ENCODE measurements at places on chromosomes 2 and 18.

GRCh38 chr2:199485732-199486335 is 28.1 kb upstream of the SATB2 start:
- no peak overlapping the region for H3K4me3 ChIP-seq
- peak; percentile 82 for DNase-seq
- H3K36me3 ChIP-seq = no peaks in the 10 kb centered on the region
- H3K27me3 ChIP-seq = peaks cover 4% of the 10 kb centered on the region

DNA sequence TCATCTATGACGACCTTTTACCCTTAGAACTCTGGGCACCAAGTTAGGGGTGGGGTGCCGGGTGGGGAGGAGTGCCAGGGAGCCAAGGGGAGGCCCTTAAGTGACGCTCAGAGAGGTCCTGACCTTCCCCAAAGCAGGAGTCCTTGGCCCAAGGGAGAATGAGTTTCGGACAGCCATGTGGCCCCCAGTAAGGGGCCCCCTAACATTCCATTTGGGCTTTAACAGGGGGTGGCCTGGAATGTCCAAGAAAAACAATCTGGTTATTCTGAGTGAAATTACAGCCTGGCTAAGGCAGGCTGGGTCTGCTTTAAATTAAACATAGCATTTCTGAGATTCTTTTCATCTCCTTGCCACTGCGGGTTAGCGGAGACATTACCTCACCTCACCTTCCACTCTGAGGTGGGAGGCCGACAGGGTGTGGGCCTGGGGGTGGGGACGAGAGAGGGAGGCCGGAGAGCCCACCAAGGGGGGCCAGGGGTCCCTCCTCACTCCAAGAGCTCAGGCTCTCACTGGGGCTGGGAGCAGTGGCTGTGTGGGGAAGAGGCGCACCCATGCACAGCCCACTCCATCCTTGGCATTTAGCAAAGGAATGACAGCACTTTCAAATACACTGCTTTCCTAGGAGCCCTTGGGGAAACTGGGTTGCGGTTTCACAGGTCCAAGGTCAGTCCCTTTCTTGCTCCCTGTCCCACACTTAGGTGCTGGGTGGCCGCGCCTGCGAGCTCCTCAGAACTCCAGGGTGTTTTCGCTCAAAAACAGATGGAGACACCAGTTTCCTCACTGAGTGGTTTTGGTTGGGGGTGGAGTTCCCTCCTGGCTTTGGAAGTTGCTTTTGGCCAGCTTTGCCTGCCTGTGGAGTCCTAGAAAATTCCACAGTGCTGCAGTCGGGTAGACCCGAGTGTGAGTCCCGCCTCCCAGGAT is 107.4 kb downstream of the POLR1A start:
- H3K4me1 ChIP-seq = peaks cover 37% of the 10 kb centered on the region
- DNase-seq = peak; percentile 24
- H3K4me3 ChIP-seq = no peak overlapping the region
- no peaks in the 10 kb centered on the region for H3K36me3 ChIP-seq
- no peaks in the 10 kb centered on the region for H3K27me3 ChIP-seq

DNA sequence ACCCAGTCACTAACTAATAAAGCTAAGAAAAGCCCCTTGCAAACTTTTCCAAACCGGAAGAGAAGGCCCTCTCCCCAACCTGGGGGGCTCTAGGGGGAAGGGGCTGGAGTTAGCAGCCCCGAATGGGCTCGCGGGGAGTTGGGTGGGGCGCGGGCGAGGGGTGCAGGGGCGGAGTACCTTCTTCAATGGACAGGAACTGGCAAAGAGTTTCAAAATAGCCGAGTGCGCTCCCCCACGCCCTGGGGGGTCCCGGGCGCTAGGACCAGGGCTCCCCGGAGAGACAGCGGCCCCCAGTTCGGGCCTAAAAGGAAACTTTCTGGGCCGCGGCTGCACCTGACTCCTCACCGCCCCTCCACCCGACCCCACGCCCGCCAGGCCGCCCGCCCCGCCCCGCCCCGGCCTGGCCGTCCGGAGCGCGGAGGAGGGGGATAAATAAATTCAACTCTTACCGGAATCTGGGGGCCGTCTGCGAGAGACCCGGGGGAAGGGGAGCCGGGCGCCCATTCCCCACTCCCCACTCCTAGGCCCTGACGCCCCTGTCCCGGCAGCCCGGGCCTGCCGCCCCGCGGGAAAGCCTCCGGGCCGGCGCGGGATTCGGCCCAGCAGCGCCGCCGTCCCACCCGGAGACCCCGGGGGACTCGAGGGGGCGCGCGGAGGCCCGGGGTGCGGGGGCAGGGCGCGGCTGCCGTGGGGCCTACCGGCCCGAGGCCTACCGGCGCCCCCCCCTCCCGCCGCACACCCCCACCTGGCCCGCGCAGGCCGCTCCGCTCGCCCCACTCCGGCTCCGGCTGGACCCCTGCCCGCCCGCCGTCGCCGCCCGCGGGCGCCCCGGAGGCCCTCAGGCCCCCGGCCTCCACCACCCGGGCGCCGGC is 868 bp downstream of the INO80D start:
- H3K4me1 ChIP-seq = no peaks in the 10 kb centered on the region
- H3K4me3 ChIP-seq = peak overlapping the region; percentile 86
- peak overlapping the region; percentile 99 for H3K27ac ChIP-seq

- H3K4me3 ChIP-seq = no peak overlapping the region
- no peaks in the 10 kb centered on the region for H3K36me3 ChIP-seq
- peaks cover 7% of the 10 kb centered on the region for H3K4me1 ChIP-seq
- H3K27ac ChIP-seq = no peak overlapping the region
- no peak for DNase-seq
These were observed 62.8 kb upstream of the DTNA start for GRCh38 chr18:34647251-34647650.

DNA sequence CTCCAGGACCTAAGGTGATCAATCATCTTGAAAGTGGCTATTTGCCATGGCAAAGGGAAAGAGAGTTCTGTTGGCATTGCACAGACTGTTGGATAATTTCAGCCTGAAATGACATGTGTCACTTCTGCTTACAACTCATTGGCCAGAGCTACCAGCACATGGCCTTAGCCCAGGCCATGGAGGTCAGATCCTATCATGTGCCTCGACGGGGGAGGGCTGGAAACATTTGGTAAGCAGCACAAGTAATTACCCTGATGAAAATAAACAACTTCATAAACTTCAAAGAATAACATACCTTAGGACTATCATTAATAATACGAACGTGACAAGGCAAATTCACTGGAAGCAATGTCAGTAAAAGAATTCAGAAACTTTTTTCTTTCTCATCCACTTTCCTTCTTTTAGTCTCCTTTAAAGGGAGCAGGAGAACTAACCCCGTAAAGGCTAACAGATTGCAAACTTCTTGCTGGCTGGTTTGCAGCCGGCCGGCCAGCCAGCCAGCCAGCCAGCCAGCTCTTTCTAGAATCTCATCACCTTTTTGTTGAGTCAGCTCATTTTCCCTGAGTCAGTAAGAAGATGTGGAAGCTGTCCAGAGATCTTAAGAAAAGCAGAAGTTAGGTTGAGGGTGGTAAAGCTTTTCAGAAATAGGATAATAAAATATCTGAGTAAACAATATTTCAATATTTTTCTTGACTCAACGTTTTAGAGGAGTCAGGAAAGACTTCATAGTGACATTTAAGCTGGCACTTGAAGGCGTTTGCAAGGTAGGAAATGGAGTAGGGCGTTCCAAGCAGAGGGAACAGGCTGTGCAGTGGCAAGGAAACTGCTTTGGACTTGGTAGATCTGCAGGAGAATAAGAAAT is 31.9 kb downstream of the CNRIP1 start:
- peaks cover 4% of the 10 kb centered on the region for H3K4me1 ChIP-seq
- H3K4me3 ChIP-seq = no peak overlapping the region
- no peaks in the 10 kb centered on the region for H3K36me3 ChIP-seq
- H3K27me3 ChIP-seq = no peaks in the 10 kb centered on the region
- peak overlapping the region; percentile 33 for H3K27ac ChIP-seq

- H3K4me3 ChIP-seq = no peak overlapping the region
- H3K36me3 ChIP-seq = no peaks in the 10 kb centered on the region
- DNase-seq = no peak
- H3K27me3 ChIP-seq = no peaks in the 10 kb centered on the region
- H3K4me1 ChIP-seq = no peaks in the 10 kb centered on the region
These were observed 585.7 kb upstream of the GCFC2 start for GRCh38 chr2:76296438-76296837.

Data from transverse colon (tissue), 4 donors.